ENCODE measurements at places on chromosomes 3 and 15.

GRCh38 chr3:151838574-151839312, 24.8 kb downstream of the AADAC start:
- DNase-seq = no peak

DNA sequence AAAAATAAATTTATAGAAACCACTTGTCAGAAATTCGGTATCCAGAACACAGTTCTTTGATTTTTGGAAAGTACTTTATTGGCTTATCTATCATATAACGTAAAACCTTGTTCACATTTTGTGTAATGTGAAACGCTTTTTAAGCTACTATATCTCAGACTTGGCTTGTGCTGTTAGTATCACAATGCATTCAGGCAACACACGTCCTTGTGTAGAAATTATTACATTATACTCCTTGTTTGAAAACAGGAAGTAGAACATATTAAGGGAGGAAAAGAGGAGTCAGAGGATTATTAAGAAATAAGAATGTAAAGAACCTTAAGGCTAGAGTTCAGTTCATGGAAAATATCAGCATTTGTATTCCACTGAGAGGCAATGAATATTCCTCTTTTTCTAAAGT, 1.6 kb downstream of the DNAJC13 start:
- DNase-seq = no peak

DNA sequence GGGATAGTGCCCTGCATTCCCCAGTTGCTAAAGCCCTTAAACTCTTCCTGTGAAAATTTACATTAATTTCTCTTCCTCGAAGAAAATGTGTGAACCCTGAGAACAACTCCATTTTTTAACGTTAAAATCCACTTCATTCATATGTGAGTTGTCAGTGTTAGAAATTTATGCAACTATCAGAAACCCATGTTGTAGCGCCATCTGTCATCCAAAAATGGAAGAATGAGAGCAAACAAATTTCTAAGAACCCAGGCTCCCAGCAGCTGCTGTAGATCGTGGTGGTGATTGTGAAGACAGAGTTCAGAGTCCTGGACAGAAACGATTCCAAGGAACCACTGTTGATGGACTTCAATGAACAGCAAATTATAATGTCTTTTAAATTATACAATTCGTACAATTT, 179.7 kb upstream of the NDN start:
- no peak for DNase-seq

GRCh38 chr15:43948691-43949325, 122.0 kb downstream of the WDR76 start:
- DNase-seq = no peak

DNA sequence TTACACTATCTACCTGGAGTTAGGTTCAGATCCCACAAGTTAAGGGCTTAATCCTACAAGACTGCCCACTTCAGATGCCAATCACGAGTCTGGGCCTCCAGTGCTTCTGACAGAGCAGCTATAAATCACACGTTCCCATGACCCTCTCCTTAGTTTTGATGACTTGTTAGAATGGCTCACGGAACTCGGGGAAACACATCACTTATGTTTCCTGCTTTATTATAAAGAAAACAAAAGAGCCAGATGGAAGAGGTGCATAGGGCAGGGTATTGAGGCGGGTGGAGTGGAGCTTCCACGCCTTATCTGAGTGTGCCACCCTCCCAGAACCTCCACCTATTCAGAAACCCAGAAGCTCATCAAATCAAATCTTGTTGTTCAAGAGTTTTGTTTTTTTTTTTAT, 170.8 kb downstream of the MOBP start:
- no peak for DNase-seq

GRCh38 chr15:97234851-97235610, 725.5 kb upstream of the ARRDC4 start:
- DNase-seq = peak; percentile 58

GRCh38 chr3:197417441-197417840, 119.0 kb upstream of the DLG1 start:
- DNase-seq = no peak

DNA sequence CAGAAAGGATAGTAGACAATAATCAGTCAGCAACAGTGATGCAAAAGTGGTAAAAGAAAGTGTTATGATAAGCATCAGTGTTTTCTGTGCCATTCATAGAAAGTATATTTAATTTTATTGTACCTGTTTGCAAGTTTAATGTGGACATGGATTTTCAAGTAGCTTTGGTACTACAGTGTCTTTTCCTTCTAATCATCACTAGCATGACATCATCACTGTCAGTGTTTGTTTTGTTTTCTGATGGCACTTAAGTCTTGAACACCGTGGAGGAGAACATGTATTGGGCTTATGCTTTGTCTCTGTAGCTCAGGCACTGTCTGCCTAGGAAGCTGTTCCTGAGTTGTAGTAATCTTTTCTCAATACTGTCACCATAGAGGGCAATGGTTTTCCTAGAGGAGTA, 41.9 kb downstream of the SETD5 start:
- DNase-seq = no peak
